SW 1271 (cell line): ENCODE measurements at places on chromosomes 5 and 9.

DNA sequence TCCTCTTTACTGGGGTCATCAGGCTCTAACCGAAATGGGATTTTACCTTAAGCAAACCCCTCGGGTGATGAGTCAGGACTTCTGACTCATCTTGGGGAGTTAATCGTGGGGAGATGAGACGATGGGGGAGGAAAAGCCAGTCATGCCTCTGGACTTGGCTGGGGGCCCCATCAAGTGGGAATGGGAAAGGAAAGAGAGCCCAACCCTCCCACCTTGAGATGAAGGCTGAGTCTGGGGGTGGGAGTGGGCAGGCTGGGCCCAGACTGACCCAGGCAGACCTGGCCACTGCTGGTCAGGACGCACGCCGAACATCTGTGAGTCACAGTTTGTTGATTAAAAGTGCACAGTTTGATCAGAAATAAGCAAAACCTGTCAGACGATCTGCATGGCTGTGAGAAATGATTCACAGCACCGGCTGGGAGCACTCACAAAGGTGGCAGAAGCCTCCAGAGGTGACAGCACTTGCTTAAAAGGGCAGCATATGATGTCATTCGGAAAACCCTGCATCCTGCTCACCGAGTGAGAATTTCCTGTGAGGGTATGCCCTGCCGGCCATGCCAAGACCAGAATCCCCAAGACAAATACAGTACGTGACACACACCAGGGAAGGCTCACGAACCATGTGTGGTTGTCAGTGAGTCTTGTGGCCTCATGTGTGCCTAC, 50.0 kb upstream of the SLC25A51 start:
- DNase-seq: peak; percentile 77

GRCh38 chr5:9712506-9712905, 82.4 kb upstream of the TAS2R1 start:
- no peak for DNase-seq

DNA sequence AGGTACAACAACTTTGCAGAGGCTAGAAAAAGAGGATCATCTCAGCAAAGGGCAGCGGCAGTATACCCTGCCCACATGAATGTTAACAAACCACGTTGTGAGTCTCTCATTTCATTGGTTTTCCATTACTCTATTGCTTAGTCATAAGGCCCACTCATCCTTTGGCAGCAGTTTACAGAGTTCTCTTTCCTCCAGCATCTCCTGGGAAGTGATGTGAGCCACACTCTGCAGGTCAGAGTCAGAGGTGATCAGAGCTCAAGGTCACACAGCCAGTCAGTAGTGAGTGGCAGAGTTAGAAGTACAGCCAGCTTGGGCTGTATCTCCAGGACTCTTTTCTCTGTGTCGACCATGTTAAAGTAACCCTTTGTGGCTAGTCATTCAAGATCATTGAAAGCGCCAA, 599.6 kb upstream of the GRAMD2B start:
- DNase-seq: no peak

GRCh38 chr9:93667006-93667405, 90.6 kb downstream of the PHF2 start:
- DNase-seq: no peak

DNA sequence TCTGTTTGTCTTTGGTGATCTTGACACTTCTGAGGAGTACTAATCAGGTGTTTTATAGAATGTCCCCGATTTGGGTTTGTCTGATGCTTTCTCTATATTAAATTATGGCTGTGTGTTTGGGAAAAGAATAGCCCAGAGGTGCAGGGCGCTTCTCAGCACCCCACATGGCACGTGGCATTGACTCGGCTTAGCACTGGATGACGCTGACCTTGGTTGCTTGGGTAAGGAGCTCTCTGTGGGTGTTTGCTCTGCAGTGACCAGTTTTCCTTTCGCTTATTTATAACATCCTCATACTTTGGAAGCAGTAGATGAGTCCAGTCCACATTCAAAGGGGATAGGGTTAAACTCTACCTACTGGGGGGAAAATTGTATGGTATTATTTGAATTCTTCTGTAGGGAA, 12.5 kb upstream of the FAM120AOS start:
- DNase-seq: no peak
